ENCODE measurements at places on chromosomes 5 and 9. TPM values are rescaled to one million over a fixed set of nuclear protein-coding genes. Genes with fewer than 3 reads are reported as not detected.

GRCh38 chr9:112823257-112823656 is 67.4 kb downstream of the SLC46A2 start:
- H3K27me3 ChIP-seq, result no peaks in the 10 kb centered on the region
- H3K36me3 ChIP-seq, result peaks cover 2% of the 10 kb centered on the region
- DNase-seq, result no peak
- no peak overlapping the region for H3K27ac ChIP-seq
- peaks cover 4% of the 10 kb centered on the region for H3K4me1 ChIP-seq
- H3K4me3 ChIP-seq, result no peak overlapping the region

GRCh38 chr5:145393426-145393825 is 441.7 kb downstream of the PRELID2 start:
- H3K27me3 ChIP-seq, result no peaks in the 10 kb centered on the region
- no peaks in the 10 kb centered on the region for H3K4me1 ChIP-seq
- no peak overlapping the region for H3K4me3 ChIP-seq
- no peak overlapping the region for H3K27ac ChIP-seq
- DNase-seq, result no peak
- no peaks in the 10 kb centered on the region for H3K36me3 ChIP-seq

- no peak for DNase-seq
- H3K27ac ChIP-seq, result no peak overlapping the region
- H3K36me3 ChIP-seq, result peaks cover 4% of the 10 kb centered on the region
- H3K4me3 ChIP-seq, result no peak overlapping the region
- no peaks in the 10 kb centered on the region for H3K4me1 ChIP-seq
- H3K27me3 ChIP-seq, result no peaks in the 10 kb centered on the region
These were observed 93.6 kb downstream of the INSYN2B start for GRCh38 chr5:169886677-169887076.

Gene ARHGEF37
- 1.4 TPM for total RNA-seq

- H3K4me3 ChIP-seq, result no peak overlapping the region
- no peaks in the 10 kb centered on the region for H3K36me3 ChIP-seq
- DNase-seq, result no peak
- no peaks in the 10 kb centered on the region for H3K4me1 ChIP-seq
These were observed 147.3 kb downstream of the SGCD start for GRCh38 chr5:156474251-156474650.

GRCh38 chr5:135076801-135077200 is 42.8 kb upstream of the PITX1 start:
- no peak overlapping the region for H3K27ac ChIP-seq
- H3K4me3 ChIP-seq, result no peak overlapping the region
- peaks cover 8% of the 10 kb centered on the region for H3K27me3 ChIP-seq
- DNase-seq, result no peak

GRCh38 chr9:109499631-109500410 is 1.7 kb upstream of the PTPN3 start:
- peaks cover 7% of the 10 kb centered on the region for H3K36me3 ChIP-seq
- peaks cover 58% of the 10 kb centered on the region for H3K27me3 ChIP-seq
- no peak for DNase-seq

Gene ARID3C
- 0.34 TPM for total RNA-seq
